ENCODE measurements at places on chromosomes 6 and 20. TPM values are rescaled to one million over a fixed set of nuclear protein-coding genes. Genes with fewer than 3 reads are reported as not detected.
A peak's percentile ranks its signal among the peaks of the same experiment; 100 is the strongest.

The RIPOR2 gene
- total RNA-seq = 181 TPM

The LAMA2 gene
- not detected for total RNA-seq

DNA sequence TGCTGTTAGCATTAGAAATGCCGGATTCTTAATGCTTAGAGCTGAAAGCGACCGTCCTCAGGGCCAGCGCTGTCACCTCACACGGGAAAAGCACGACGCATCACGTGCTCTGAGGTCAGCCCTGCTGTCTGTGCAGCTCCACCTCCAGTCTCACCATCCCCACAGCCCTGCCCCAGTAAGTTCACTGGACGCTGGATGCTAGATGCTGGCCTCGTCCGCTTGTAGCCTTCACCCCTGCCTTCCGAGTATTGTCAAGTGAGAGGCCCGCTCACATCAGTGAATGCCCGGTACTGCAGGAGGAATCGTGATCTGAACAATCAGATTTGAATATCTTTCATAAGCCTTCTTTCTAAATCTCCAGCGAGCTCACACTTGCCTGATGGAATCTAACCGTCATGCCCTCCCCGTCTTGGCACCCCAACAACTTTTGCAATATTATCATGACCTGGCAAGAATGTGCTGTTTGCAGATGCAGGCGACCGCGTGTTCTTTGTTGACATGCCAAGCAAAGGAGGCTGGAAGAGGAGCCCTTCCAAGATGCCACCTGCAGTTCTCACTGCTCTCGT lies 64.9 kb downstream of the DLL1 start:
- DNase-seq = no peak

DNA sequence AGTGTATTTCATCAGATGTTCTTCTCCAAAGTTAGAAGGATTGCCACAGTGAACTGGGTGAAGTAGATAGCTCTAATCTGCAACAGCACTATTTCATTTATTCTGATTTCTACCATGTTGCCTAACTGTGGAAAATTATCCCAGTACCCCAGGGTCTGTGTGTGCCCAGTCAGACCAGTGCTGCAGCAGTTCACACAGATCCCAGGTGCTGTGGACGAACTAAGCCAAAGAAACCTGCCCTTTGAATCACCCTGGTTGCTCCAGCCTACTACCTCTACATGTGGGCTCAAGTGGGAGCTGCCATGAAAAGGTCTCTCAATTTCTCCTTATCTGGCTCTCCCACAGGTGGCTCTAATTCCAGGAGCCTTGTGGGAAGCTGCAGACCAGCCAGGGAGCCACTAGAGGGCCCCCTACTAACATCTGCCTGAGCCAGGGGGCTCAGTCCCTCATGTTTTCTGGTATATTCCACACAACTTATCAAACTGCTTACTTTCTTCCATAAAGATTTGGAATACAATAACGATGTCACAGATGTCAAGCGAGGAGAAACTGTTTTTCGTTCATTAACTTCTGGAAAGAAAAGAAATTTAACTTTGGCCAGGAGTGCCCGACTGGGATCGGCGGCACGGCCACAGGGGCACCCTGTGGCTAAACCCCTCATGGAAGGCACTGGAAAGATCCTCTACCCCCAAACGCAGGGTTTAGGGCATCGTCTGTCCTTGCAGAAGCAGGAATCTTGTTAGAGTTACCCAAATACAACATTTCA lies 31.6 kb upstream of the LY86 start:
- DNase-seq = no peak

DNA sequence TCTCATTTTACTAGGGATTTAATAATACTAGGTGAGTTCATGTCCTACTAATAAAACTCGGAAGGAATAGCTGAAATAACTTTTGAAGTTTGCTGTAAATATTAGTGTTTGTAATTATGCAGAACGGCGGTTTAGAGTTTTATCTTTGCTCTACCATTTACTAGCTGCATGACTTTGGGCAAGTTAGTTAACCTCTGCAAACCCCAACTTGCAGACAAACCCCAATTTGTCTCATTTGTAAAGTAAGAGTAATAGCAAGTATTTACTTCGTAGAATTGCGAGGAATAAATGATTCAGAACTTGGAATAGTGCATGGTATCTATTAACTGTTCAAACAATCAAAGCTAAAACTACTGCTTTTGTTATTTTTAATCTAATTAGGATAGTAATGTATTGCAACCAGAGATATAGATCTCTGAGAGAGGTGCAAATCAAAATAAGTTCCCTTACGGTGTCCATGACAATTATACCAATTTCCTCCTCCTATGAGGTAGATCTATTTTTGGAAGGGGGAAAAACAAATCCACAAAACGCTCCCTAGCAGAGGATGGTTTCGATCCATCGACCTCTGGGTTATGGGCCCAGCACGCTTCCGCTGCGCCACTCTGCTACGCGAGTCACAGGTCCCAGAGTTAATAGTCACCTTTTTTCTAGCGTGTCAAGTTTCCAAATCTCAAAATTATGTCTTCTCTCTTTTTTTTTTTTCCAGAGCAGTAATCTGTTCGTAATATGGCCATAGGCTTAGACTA lies 35.1 kb upstream of the BTN3A2 start:
- DNase-seq = peak; percentile 49

- DNase-seq = no peak
Observed at GRCh38 chr6:5339786-5340185, 78.5 kb downstream of the FARS2 start.

All from activated naive CD8-positive, alpha-beta T cell treated with anti-CD3 and anti-CD28 coated beads, Interleukin-2, amount 10 ng/mL, durations not matched to agents 7 days and 5 days (primary cell).